ENCODE measurements at places on chromosomes 5 and 9. TPM values are rescaled to one million over a fixed set of nuclear protein-coding genes. Genes with fewer than 3 reads are reported as not detected.

The PCDHGC5 gene
- polyA plus RNA-seq, result 0.39 TPM

GRCh38 chr5:124949862-124950261 is 203.4 kb upstream of the ZNF608 start:
- H3K27me3 ChIP-seq, result no peaks in the 10 kb centered on the region
- DNase-seq, result no peak
- H3K27ac ChIP-seq, result no peak overlapping the region
- H3K36me3 ChIP-seq, result no peaks in the 10 kb centered on the region
- no peaks in the 10 kb centered on the region for H3K4me1 ChIP-seq

DNA sequence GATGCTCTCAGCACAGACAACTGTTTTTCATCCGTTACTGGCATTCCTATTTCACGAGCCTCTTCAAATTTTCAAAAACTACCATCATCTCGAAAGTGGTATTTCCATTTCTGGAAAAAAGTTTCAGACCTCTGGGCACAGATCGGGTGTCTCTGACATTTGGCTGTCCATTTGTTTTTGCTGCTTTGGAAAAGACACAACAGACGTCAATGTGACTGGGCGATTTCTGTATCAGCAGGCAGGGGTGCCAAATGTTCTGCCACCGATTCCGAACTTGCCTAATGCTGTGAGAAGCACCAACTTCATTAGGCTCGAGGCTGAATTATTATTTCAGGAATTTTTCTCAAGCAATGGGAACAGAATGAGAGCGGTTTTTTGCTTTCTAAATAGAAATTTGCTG is 105.6 kb downstream of the ARSB start:
- no peak overlapping the region for H3K27ac ChIP-seq
- no peak overlapping the region for H3K4me3 ChIP-seq
- H3K27me3 ChIP-seq, result no peaks in the 10 kb centered on the region
- no peaks in the 10 kb centered on the region for H3K4me1 ChIP-seq
- no peaks in the 10 kb centered on the region for H3K36me3 ChIP-seq

- H3K4me3 ChIP-seq, result no peak overlapping the region
- no peaks in the 10 kb centered on the region for H3K27me3 ChIP-seq
- DNase-seq, result no peak
- H3K4me1 ChIP-seq, result no peaks in the 10 kb centered on the region
- H3K36me3 ChIP-seq, result no peaks in the 10 kb centered on the region
Measured at GRCh38 chr9:653421-653820, 188.1 kb upstream of the DMRT1 start.

GRCh38 chr5:55904152-55904551 is 53.0 kb downstream of the IL31RA start:
- H3K4me1 ChIP-seq, result no peaks in the 10 kb centered on the region
- no peaks in the 10 kb centered on the region for H3K27me3 ChIP-seq
- H3K4me3 ChIP-seq, result no peak overlapping the region
- H3K36me3 ChIP-seq, result no peaks in the 10 kb centered on the region
- DNase-seq, result no peak
